ENCODE measurements at places on chromosomes 7 and 10. TPM values are rescaled to one million over a fixed set of nuclear protein-coding genes. Genes with fewer than 3 reads are reported as not detected.

GRCh38 chr7:70706698-70707097 lies 425.2 kb upstream of the GALNT17 start:
- DNase-seq = no peak

DNA sequence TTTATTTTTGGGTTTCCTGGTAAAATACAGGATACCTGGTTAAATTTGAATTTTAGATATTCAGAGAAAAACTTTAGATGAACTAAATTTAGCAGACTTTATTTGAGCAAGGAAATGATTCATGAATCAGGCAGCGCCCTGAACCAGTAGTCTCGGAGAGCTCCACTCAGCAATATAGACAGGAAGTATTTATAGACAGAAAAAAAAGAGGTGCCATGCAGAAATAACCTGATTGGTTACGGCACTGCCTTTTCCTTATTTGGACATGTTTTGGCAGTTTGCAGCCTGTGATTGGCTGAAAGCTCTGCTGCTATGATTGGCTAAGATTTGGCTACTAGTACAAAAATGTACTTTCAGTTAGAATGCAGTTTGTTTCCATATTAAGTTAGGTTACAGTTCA lies 198.3 kb upstream of the DKK1 start:
- peak; percentile 22 for DNase-seq

GRCh38 chr7:157784041-157784835 lies 447.4 kb downstream of the DNAJB6 start:
- DNase-seq = no peak

- peak; percentile 80 for DNase-seq
Observed at GRCh38 chr7:93949423-93949822, 27.9 kb downstream of the GNG11 start.

The MACC1 gene
- total RNA-seq = 0.26 TPM

DNA sequence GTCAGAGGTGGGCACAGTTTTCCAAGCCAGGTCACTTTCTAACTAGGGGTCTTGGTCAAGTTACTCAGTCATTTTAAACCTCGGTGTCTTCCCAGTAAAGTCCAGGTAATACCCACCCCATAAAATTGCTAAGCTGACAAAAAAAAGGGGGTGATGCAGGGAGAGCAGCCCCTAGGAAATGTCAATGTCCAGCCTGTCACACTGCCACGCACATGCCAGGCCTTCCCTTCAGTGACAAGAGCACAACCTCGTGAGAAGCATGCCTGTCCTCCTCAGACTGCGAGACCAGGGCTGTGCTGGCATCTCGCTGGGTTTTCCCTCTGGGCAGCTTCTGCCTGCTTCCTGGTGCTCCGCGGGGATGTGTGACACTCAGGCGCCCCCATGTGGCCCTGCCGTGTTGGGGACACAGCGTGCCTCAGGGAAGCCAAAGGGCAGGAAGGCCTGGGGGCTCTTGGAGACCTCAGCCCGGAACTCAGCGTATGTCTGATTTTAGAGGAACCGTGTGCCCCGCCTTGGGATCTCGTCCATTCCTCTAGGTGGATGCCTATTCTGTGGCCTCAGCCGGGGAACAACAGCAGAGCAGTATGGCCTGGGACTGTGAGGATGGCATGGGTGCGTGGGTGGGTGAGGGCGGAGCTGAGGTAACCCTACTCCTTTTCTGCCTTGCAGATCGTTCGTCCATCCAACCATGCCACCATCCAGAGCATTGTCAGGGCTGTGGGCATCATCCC lies 10.2 kb upstream of the GDF2 start:
- DNase-seq = peak; percentile 66

- DNase-seq = peak; percentile 40
Observed at GRCh38 chr10:93080350-93081046, 6.8 kb downstream of the CYP26A1 start.

GRCh38 chr7:76122516-76123239 lies 74.8 kb downstream of the MDH2 start:
- no peak for DNase-seq

- DNase-seq = peak; percentile 53
Observed at GRCh38 chr10:17026686-17027485, 102.7 kb downstream of the CUBN start.

DNA sequence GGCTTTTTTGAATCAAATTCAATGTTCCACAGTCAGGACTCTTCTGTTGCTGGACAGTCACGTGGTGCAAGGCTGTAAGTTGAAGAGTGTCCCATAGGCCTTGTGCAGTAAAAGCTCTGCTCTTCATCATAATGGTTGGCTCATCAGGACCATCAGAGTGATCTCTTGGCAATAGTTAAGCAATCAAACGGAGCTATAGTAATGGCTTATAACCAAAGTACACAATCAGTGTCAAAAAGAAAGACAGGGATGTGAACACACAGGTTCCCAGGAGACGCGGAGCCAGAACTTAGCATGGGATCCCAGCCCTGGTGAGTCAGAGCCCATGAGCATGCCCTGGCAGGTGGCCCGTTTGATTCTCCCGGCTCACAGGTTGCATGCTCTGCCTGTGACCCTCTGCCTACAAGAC lies 10.8 kb upstream of the GPNMB start:
- peak; percentile 58 for DNase-seq

The SPDYE2 gene
- total RNA-seq = not detected

DNA sequence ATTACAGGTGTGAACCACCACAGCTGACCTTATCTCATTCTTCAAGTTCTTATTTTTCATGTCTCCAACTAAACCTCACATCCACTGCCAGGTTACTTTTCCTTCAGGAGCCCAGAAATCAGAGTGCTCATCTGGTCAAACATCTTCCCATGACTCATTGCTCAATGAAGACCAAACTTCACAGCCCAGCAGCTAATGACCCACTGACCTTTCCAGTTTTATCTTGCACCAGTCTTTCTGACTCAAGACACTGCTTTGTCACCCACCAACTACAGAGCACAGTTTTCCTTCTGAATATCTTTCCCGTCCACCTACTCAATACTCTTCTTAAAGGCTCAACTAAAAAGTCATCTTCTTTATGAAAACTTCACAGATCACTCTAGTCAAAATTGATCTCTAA lies 245.1 kb downstream of the CHCHD3 start:
- peak; percentile 20 for DNase-seq

The GRM3 gene
- total RNA-seq = not detected

- DNase-seq = peak; percentile 97
Observed at GRCh38 chr7:71633551-71634008, 501.6 kb downstream of the GALNT17 start.

DNA sequence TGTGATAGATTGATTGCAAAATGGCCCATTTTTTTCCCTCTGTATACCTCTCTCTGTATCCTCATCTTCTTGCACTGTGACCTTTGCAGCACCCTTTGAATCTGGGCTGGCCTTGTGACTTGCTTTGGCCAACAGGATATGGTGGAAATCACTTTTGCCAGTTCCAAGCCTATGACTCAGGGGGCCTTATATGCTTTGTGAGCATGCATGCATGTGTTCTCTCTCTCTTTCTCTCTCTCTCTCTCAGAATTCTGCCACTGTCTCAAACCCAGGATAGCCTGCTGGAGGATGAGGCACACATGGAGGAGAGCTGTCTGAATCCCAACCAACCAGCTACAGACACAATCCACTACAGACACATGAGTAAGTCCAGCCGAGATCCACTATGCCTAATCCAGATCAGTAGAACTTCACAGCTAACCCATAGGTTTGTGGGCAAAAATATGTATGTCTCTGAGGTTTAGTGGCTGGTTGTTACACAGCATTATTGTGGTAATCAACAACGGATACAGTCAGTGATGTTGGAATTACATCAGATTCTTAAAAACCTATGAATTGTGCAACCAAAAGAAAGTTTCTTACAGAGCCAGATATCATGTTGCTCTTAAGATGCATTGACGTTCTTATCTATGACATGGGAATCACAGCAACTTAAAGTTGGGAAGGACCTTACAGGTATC lies 41.8 kb upstream of the ABCB4 start:
- DNase-seq = no peak

The CHST15 gene
- 7.9 TPM for total RNA-seq

The AKR1E2 gene
- 11.7 TPM for total RNA-seq

- DNase-seq = no peak
Observed at GRCh38 chr10:63636812-63637211, 115.6 kb downstream of the REEP3 start.

DNA sequence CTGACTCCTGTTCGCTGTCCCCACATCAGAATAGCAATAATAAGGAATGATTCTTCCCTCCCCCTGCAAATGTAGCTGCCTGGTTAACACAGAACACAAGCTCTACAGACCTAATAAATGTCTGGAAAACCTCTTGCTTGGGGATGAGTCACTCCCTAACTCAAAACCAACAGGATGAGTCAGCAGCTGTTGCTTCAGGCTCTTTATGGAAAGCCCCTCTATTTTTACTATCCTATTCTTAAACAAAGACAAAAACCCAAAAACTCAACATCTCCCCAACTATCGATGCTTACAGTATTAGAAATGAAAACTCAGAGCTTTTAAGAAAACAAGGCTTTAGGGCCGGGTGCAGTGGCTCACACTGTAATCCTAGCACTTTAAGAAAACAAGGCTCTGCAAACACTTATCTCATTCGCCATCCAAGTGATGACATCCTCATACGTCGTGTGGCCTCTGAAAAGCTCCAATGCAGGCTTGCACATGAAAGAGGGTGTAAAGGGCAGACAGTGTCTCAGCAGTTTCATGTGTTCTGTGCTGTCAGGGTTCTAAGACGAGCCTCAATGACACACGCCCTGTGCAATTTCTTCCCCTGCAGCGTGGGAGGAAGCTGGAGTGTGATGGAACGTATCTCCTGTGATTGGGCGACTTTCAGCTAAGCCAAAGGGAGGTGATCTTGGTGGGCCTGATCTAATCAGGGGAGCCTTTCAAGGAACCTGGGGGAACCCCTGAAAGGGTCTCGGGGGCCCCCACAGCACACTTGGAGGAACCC lies 70.1 kb downstream of the AMZ1 start:
- peak; percentile 99 for DNase-seq

The EPHA1 gene
- total RNA-seq = under 0.01 TPM

The NEUROG3 gene
- total RNA-seq = not detected

DNA sequence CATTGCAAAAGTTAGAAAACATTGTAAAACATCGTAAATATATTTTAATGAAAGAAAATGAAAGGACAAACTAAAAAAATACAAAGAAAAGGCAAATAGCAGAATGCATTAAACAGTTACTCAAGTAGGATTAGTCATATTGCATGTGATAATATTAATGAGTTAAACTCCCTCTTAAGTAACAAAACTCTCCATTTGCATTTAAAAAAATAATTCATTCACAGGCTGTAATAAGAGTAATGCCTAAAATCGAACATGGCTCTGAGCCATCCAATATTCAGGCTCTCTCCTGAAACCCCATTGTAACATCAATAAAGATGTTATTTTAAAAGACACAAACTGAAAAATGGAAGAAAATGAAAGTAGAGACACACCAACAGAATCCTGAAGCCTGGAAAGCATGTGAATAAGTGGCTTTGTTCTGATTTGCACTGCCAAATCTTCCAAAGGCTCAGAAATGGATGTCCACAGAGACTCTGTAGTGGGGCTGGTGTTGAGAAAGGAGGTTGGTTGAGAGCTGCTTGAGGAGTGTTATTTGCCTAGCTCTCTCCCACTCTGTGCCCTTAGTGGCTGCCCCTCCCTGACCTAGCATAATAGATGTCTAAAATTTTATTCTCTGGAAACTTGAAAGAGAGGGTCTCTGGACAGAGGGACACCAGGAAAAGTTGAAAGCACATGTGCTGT lies 268.3 kb upstream of the MEOX2 start:
- DNase-seq = no peak

DNA sequence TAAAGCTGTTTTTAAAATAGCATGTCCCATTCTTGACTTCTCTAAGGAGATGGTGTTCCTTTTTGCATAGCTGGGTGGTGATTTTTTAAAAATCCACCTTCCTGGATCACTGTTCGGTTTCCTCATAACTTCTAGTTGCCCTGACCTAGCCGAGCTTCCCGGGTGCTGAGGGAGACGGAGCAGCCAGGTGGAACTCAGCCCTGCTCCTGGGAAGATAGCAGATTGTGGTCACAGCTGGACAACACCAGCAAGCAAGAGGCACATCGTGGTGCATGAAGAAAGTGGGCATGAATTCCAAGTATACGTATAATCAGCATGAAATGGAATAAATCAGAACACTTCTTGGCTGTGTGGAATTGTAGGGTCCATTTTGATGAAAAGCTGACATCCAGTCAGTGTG lies 73.5 kb upstream of the RSU1 start:
- no peak for DNase-seq

DNA sequence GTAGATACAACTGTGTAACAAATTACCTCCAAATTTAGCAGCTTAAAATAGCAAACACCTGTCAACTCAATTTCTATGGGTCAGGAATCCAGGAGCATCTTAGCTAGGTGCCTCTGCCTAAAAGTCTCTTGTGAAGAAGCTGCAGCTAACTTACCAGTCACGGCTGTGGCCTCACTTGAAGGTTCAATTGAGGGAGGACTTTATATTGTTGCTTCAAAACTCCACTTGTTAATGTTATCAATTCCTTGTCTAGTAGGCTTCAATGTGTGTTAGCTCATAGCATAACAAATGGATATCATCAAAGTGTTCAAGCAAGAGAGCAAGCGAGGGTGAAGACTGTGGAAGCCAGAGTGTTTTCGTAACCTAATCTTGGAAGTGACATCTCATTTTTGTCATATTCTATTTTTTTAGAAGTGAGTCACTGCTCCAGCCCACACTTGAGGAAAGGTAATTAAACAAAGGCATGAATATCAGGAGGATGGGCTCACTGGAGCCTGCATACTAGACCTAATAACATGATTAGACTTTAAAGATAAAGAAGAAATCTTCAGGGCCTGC lies 172.9 kb downstream of the SPAG6 start:
- DNase-seq = peak; percentile 40

The KDM7A gene
- 4.8 TPM for total RNA-seq

DNA sequence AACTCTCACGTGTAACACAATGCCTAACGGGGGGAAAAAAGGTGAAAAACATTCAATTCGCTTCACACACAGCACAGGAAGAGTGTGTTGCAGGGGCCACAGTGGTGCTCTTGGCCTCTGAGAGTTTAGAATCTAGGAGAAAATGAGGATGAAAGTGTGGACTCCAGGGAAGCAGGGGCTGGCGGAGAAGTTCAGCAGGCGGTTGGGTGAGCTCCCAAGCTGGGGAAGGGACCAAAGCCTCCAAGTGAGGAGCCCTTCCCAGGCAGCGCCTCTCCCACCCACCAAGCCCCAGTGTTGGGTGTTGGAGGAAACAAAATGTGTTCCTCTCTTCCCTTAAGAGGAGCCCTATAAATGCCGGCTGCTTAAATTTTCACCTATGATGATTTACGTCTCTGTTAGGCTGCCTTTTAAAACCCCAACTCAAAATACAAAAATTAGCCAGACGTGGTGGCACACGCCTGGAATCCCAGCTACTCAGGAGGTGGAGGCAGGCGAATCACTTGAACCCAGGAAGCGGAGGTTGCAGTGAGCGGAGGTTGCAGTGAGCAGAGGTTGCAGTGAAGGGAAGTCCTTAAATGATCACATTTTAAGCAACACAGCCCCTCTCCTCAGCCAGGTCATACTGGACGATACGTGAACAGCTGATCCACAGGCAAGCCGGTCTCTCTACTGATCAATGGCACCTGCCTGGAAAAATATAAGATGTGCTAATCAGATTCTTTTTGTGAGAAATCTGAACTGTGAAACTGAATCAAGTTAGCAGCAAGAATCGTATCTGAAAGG lies 735.2 kb downstream of the PARD3 start:
- no peak for DNase-seq

Measured in fibroblast of lung (primary cell).